ENCODE measurements at places on chromosomes 16 and 17.

DNA sequence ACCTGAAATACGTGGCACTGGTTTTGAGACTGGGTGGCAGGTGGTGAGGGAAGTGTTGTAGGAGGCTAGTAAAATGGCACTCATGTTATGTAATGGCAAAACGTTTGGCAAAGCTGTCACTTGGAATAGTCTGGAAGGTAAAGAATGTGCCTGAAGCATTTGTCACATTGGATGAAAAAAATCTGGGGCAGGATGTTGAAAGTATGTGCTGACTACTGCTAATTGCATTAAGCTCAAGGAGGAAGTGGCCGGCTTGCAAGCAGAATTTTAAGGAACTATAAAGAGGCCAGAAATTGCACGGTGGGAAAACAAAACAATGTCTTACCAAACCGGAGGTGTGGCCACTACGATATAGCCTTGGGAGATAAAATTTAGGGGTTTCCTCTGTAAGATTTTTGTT lies 26.6 kb upstream of the NLRP1 start:
- DNase-seq, result no peak

GRCh38 chr16:82996814-82997213 lies 370.0 kb downstream of the CDH13 start:
- no peak for DNase-seq

DNA sequence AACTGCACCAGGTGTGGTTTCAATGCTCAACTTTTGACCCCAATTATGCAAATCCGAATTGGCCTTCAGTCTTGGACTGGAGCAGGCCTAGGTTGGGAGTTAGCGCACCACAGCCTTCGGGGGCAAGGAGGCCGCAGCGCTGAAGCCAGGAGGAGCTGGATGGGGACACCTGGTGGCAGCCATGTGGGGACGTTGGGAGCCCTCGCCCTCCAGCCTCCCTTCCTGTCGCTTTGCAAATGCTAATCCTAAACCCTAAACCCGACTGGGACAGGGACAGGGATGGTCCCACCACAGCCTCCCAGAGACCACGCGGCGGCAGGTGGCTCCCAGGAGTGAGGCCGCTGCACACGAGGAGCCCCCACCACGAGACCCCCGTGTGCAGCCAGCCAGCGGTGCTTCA lies 58.7 kb downstream of the KLHDC4 start:
- DNase-seq, result no peak

GRCh38 chr16:31874366-31875111 lies 932 bp downstream of the ZNF267 start:
- DNase-seq, result peak; percentile 69

GRCh38 chr17:76679239-76679638 lies 31.5 kb downstream of the MXRA7 start:
- DNase-seq, result no peak

- DNase-seq, result peak; percentile 88
These were observed 36.3 kb downstream of the GNA13 start for GRCh38 chr17:65020284-65020683.

DNA sequence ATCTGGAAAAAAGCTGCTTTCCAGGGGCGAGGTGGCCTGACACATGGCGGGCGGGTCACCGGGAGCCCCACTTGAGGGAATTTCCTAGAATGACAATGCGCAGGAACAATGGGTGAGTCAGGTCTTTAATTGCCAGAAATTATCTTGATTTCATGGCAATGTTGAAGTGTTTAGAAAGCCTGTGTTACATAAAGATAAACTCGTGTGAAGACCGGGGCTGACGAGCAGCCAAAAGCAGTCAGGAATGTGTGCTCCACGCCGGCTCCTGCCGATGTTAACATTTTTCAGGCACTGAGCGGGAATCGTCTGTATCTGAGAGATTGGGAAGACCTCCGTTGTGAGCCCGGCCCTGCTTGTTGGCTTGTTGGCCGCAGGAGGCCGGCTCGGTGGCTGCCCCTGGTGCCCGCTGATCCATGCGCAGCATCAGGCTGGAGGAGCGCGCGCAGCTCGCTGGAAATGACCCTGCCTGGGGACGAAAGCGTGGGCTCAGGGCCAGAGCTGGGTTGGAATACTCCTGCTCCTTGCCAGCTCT lies 353.1 kb downstream of the FOXL1 start:
- peak; percentile 88 for DNase-seq

- peak; percentile 99 for DNase-seq
These were observed 336.4 kb downstream of the SEC14L1 start for GRCh38 chr17:77476931-77477805.

- no peak for DNase-seq
These were observed 478.2 kb upstream of the CCL2 start for GRCh38 chr17:33776903-33777302.

DNA sequence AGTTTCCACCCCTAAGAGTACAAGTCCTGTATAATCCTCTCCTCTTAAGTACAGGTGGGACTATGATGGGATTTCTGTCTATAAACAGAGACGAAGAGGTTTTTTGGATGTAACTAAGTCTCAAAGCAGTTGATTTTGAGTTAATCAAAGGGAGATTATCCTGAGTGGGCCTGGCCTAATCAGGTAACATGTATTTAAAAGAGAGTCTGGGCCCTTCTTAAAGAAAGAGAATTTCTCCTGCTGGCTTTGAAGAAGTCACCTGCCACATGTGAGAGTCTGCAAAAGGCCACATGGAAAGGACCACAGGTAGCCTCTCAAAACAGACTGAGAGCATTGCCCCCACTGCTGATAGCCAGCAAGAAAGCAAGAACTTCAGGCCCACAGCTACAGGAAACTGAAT lies 142.3 kb downstream of the IRX5 start:
- no peak for DNase-seq

GRCh38 chr17:80889231-80890195 lies 102.1 kb upstream of the CHMP6 start:
- DNase-seq, result no peak

DNA sequence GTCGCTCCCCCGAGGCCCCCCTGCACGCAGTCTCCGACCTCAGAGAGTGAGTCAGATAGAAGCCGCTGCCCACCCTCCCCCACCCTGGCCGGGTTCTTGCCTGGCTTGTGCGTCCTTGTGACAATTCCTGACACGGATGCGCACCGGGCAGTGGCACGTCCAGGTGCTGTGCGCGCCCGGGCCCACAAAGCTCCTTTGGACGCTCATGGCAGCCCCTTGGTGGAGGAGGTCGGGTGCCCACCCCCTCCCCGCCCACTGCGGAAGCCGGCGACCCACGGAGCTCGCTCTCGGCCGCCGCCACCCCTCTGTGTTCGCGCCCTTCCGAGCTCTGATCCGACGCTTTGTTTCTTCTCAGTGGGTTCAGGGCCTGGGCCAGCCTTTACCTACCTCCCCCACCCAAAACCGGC lies 662 bp upstream of the TUBB3 start:
- peak; percentile 96 for DNase-seq

GRCh38 chr17:29126268-29126930 lies 53.8 kb downstream of the MYO18A start:
- no peak for DNase-seq

DNA sequence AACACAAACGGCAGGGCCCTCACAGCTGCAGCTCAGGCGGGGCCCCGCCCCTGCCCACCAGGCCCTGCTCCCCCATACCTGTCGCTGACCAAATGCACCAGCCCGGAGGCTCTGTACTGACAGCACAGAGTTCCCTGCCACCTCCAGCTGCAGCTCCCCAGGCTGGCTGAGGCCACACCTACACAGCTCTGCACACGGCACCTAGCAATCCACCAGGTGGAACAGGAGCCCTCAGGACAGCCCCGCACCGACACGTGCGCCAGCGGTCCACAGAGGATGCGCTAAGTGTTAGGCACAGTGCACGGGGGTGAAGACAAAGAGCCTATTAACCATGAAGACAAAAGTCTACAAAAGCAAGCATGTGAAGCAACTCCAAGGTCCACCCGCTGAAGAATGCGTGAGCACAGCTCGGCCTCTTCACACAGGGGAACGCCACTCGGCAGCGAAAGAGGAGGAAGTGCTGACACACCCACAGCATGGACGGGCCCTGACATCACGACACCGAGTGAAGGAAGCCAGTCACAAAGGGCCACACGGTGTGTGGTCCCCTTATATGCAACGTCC lies 5.4 kb downstream of the ZCCHC14 start:
- DNase-seq, result peak; percentile 83

DNA sequence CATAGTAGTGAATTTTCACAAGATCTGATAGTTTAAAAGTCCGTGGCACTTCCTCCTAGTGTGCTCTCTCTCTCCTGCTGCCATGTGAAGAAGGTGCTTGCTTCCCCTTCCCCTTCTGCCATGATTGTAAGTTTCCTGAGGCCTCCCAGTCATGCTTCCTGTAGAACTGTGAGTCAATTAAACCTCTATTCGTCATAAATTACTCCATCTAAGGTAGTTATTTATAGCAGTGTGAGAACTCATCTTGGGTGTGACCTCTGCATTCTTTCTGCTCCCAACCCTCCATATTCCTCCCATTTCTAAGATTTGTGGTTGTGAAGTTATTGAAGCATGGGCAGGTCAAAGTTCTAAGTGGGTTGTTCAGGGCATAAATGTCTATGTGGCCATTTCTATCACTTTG lies 62.1 kb upstream of the ADAMTS18 start:
- peak; percentile 1 for DNase-seq

DNA sequence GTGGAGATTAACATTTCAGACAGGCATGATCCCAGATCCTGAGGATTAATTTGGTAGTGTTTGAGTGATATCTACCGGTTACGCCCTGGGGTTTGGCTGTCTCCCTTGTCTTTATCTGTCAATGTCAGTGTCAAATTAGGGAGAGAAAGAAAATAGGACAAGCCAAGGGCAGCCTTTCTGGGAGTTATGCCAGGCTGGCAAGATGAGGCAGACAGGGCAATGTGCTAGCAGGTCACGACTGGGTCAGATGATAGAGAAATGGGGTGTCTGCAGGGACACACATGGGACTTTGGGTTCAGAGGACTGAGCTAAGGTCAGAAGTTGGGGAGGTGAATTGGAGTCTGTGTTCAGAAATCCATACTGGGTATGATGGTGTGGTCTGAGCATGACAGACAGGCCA lies 27.4 kb upstream of the LYRM9 start:
- DNase-seq, result no peak

DNA sequence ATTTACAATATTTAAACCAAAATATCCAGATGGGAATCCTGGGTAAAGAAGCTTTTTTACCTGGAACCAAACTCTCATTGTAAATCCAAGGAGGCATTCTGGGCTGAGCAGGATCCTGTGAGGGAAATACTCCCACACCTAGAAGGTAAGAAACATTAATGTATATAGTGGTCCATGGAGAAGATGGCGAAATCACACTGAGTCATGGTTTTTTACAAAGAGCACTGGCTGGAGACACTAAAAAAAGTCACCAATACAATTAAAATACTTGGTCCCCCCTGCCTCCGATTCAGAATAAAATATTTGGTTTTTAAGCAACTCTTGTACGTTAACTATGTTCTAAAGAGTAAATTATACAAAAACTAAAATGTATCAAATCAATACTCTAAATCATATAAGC lies 32.9 kb downstream of the SYNRG start:
- peak; percentile 40 for DNase-seq

DNA sequence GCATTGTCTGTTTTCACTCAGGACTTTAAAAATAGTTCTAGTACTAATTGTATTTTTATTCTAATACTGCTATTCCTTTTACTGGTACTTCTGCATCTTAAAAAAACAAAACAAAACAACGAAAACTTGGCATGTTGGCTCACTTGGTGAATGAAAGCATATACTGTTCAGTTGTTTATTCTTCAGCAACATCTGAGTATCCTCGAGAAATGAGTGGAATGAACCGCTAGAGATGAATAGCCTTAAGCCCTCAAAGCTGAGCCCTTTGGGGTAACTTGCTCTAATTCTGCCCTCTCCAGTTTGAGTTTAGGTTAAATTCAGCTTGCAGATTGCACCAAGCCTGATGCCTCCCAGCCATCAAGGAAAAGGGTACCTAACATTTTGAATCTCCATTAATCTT lies 126.5 kb downstream of the WWOX start:
- DNase-seq, result no peak

DNA sequence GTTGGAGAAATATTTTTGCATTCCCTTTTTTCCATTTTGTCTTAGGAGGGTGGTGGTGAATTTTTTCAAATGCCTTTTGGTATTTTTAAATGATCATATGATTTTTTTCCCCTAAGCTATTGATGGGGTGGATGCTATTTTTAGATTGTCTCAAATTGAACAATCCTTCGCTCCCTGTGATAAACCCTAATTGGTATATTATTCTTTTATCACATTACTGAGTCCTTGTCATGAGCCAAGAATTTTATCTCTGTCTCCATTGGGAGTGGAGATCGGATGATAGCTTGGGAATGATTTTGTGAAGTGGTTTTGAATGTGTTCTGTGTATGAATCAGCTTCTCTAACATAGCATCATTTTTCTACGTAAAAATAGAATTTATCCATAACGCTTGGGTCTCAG lies 15.4 kb downstream of the NECAB2 start:
- no peak for DNase-seq

- DNase-seq, result no peak
These were observed 71.1 kb downstream of the CYLD start for GRCh38 chr16:50812876-50813466.

GRCh38 chr17:77432742-77433141 lies 292.0 kb downstream of the SEC14L1 start:
- DNase-seq, result no peak

- no peak for DNase-seq
These were observed 50.5 kb downstream of the IKZF3 start for GRCh38 chr17:39813631-39814030.

DNA sequence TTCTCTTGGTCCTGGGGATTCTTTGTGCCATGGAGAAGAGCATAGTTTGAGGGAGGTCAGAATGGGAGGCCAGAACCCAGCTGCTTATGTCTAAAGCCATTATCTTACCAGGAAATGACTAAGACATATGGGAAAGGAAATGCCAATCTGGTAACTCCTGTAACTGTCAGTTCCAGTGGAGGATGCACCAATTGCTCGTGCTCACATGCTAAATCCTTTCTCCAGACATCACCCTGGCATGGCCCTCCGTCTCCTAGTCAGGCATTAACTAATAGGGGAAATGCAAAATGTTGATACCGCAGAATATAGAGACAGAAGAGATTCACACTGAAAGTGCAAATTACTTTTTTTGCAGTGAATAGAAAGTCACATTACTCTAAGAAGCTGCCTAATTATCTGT lies 255.6 kb upstream of the HSBP1 start:
- peak; percentile 63 for DNase-seq

DNA sequence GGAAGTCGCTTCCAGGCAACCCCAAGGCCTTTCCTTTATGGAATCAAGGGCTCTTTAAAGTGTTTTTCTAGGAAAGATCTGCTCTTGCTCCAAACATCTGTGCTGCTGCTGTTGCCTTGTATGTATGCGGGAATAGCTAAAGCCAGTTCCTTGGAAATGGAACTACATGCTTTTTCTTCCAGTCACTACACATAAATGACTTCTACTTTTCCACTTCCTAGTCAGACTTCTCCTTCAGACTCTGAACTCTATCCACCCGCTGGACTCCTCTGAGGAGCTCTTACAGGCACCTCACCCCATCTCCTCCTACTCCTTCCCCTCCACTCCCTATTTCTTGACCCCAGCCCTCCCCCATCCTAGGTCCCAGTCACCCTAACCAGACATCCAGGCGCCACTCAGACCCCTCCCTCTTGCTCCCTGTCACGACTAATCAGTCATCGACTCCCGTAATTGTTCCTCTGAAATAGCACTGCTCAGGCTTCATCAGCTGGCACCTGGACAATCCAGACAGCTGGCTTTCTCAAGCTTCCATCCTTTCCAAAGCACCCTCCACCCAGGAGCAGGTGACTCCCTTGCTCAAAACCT lies 15.0 kb upstream of the PEMT start:
- peak; percentile 69 for DNase-seq

All from GM23248 (cell line).